Right lung (tissue), 10 donors: ENCODE measurements at places on chromosomes 5 and 9.

- no peak for DNase-seq
These were observed 77.6 kb upstream of the SAP30L start for GRCh38 chr5:154368041-154368800.

GRCh38 chr5:126562823-126563222, 32.2 kb downstream of the ALDH7A1 start:
- no peak for DNase-seq

DNA sequence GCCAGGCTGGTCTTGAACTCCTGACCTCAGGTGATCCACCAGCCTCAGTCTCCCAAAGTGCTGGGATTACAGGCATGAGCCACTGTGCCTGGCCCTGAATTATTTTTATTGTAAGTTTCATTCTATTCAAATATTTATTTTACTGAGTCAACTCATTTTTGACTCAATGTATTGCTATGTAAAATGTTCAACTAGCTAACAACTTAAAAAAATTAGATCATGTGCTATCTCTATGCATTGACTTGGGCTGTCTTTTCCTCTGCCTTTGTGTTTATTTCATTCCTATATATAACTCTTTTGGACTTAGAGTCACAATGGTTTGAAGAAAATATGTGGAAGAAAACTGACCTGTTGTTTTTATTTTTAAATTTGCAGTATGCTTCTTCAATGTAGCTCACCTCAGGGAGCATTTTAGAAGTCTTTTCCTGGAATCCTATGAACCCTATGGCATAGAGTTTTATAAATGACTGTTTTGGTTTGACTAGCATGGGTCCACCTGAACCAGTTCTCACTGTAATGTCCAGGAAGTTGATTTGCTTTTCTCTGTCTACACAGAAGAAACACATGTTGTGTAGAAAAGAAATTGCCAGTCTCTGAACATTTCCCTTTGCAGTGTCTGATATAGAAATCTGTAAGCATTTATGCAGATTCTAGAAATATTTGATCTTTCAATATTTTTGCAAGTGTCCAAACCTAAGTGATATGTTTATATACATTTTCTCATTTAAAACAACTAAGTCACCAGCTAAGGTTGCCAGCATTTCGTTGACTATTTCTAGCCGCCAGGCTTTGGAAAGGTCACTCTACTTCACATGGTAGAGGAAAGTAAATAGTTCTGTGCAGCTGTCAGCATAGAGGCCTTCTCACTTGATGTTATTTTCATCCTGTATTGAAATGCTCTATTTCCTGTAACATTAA, 138.8 kb downstream of the PCSK1 start:
- DNase-seq, result no peak

- DNase-seq, result no peak
These were observed 53.4 kb downstream of the ROR2 start for GRCh38 chr9:91896513-91897121.

GRCh38 chr5:152501294-152501693, 96.2 kb upstream of the NMUR2 start:
- DNase-seq, result no peak

GRCh38 chr5:58794875-58795274, 212.0 kb downstream of the RAB3C start:
- DNase-seq, result no peak

DNA sequence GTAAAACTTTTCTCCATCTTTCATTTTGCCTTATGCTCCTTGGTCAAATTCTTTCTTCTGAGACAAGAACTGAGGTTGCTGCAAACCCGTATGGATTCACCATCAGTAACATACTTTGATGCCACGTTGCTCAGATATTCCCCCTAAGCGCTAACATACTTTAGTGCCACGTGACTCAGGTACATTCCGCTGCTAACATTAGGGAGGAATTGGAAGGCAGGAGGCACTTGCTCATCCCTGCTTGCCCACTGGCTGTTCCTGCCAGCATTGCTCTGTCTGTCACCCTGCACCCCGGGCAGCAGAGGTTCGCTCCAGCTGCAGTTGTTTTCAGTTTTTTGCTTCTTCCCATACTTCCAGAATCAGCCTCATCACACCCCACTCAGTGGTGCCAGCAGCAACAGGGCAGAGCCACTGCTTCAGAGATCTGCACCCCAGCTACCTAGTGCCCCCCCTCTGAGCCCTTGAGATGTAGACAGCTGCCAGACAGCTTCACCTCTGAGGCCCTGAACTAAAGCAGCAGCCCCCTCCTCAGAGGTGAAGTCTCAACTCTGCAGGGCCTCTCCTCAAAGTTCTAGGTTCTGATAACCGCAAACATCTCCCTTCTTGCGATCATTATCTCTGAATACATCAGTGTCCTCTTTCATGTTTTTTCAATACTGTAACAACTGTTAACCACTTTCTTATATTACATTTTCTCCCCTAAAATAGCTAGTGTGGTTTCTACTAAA, 228.0 kb upstream of the KIF2A start:
- no peak for DNase-seq

DNA sequence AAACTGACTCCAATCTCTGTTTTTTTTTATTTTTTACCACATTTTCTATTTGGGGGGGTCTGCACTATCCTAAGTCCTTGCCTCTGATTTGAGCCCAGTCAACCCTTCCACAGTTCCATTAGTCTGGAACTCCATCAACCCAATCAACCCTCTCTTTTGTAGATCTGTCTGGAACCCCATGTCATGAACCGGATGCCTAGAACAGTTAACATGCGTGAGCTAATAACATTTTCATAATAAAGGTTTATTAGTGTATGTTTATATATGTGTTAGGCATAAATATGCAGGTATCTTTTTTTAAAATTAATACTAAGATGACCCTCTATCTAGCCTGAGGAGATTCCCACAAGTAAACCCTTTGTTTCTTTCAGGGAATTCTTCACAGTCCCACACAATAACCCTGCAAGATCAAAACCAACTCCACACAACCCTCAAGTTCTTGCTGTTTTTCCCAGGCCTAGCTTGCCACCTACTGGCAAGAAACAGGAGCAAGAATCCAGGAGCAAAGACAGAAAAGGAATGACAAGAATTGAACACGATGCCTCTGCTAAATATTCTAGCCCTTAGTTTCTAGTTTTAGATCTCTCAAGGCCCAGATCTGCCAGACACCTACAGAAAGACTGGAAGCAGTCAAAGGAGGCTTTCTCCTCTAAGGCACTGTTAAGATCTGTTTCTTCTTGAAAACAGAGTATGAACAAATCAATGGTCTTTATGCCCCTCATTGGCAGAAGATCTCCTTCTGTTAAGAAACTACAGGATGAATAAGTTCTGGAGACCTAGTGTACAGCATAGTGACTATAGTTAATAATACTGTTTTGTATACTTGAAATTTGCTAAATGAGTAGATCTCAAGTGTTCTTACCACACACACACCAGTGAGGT, 100.4 kb downstream of the TRIM36 start:
- DNase-seq, result peak; percentile 38

DNA sequence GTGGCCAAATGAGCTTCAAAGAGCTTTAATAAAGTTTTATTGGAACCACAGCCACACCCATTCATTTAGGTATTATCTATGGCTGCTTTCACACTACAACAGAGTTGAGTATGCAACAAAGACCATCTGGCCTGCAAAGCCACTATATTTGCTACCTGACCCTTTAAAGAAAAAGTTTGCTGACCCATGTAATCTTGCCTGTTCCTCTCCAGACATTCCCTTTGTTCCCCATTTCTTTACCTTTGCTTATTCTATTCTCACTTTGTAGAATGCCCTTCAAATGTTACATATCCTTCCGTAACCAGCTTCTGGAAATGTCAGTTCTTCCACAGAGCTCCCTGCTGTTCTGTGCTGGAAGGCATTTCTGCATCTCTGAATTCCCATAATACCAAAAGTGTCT, 320.2 kb downstream of the TLE1 start:
- no peak for DNase-seq

- no peak for DNase-seq
These were observed 101.6 kb upstream of the CPEB4 start for GRCh38 chr5:173786286-173787187.

DNA sequence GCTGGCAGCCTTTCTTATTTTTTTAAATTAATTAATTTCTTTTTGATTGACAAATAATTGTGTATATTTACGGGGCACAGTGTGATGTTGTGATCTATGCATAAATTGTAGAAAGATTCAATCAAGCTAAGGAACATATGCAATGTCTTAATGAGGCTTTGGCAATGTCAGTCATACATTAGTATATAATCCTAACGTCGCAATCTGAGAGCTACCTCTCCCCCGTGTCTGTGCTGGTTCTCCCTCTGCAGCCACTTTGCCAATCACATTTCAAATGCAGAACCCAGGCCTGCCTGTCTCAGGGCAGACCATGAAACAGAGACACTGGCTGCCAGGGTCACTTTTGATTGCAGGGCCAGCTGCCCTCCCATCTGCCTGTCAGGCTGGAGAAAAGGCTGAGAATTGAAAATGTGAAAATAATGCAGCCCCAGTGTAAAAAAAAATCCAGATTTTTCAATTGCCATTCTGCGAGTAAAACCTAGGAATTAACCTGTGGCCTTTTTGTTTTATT, 56.3 kb downstream of the SLC24A2 start:
- no peak for DNase-seq

DNA sequence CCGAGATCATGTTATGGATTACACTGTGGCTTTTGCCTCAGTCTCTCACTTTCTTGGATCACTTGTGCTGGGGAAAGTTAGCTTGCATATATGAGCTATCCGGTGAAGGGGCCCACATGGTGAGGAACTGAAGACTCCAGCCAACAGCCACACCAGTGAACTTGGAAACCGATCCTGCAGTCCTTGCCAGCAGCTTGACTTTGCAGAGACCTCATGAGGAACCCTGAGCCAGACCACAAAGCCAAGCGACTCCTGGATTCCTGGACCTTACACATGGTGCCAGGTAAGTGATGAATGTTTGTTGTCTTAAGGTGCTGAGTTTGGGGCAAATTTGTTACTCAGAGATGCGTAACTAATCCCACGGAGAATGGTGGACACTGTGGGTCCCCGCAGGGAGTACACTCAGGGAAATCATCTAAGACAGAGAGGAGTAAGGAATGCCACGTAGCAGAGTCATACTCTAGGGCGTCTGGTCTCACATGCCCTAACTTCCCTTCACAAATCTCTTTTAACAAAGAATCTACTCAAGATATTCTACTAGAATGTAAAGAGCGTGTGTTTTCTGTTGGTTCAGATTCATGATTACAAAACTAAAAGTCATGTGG, 76.5 kb upstream of the PJA2 start:
- peak; percentile 55 for DNase-seq

DNA sequence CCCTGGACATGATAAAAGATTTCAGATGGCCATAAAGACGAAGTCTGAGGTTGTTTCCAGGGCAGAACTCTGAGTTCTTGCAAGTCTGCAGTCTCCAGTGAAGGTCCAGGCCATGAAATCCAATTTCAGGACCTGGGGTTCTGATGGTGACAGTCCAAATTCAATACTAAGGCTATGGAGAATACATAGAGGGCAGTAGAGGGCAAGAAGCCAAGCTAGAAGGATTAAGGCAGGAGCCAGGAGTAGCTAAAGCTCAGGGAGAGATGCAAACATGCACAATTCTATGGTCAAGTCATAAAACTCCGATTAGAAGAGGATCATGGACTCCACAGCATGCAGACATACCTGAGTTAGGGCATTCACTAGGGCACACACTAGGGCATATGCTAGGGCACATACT, 11.4 kb downstream of the SLIT3 start:
- no peak for DNase-seq

DNA sequence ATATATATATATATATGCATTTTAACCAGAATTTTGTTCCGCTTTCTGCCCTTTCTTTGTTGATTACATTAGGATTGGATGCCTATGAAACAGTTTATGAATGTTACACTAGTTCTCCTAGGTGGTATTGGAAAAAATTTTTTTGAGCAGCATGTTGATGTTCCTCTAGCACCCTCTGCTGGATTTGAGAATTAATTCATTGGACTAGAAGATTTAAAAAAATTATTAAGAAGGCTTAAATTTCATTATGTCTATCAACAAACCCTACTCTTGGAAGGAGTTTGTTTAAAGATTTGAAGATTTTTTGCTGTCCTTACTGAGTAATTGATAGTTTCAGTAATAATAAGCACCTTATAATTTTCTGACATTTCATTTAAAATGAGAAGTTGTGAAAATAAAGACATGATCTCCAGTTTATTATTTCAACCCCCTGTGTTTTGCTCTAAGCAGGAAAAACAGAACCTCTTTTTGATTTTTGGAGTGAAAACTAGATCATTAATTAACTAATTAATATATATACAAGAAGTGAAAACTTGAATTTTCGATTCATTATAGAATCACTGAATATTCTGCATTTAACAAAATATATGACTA, 89.6 kb downstream of the CCDC171 start:
- DNase-seq, result no peak

DNA sequence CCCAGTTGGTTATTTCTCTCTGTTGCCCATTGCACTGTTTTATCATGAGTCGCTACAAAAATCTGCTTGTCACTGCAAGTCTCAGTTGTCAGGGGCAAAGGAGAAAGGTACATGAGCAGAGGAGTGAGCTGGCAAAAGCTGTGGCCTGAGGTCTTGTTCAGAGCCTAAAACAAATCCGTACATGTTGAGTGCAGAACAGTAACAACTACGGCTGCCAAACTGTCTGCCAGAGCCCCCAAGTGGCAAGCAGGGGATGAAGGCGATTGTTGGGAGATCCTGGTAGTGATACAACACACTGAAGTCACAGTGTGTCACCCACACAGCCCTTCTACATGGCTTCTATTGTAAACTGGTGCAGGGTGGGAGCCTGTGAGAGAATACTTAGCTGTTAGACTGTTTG, 50.9 kb downstream of the BRINP1 start:
- DNase-seq, result no peak

DNA sequence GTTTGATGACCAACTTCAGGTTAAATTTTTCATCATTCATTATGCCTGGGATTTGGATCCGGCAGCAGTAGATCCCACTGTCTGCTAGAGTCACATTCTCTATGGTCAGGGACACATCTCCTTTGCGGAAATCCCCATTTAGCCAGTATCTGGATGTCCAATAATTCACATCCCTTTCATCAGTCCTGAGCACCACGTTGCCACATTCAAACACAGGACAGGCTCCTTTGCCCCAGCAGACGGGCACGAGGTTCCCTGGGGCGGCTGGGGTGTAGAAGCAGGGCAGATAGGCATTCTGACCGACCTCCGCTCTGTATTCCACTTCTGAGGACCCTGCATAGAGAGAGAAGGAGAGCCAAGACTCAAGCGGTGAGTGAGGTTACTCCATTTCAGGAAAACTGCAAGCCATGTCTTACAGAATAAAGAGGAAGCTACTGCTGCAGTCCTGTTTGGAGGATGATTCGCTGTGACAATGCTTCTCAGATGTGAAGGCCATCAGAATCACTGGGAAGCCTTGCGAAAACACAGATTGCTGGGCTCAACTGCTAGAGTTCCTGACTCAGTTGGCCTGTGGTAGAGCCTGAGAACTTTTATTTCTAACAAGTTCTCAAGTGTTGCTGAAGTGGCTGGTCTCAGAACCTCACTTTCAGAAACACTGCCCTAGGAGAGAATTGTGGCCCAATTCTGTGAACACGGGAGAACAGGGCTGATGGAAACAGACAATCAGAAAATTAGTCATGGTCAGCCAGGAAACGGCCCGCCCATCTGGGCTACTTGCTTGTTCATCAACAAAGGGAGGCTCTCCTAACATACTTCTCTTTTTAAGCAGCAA, 2.0 kb downstream of the HAVCR2 start:
- DNase-seq, result no peak

GRCh38 chr9:74662674-74663073, 165.5 kb downstream of the RORB start:
- no peak for DNase-seq

- no peak for DNase-seq
These were observed 26.7 kb downstream of the TMEM252 start for GRCh38 chr9:68513981-68514380.

GRCh38 chr5:87069974-87070608, 197.6 kb upstream of the RASA1 start:
- DNase-seq, result no peak

- no peak for DNase-seq
These were observed 100.3 kb downstream of the NSG2 start for GRCh38 chr5:174145821-174146220.

- DNase-seq, result no peak
These were observed 13.6 kb downstream of the ITGA1 start for GRCh38 chr5:52801329-52801728.
